ENCODE measurements at places on chromosomes 2 and 18.

DNA sequence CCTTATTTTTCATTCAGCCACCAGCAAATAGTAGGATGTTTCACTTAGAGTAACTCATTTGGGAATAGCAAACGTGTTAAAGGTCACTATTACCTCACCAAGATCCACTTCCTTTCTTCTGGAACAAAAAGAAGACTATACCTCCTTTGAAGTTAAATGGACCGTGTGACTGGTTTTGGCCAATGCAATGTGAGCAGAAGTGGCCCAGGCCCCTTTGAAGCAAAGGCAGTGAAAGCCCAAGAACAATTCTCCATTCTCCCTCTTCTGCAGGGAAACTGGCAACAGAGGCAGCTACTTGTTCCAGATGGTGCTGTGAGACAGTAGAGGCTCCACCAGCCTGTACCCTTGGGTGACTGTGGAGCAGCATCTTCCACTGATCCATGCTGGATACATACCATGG, 11.3 kb upstream of the MALL start:
- no peak for DNase-seq

GRCh38 chr2:119606674-119607073, 62.4 kb downstream of the CFAP221 start:
- no peak for DNase-seq

- peak; percentile 67 for DNase-seq
These were observed 50.8 kb downstream of the TWIST2 start for GRCh38 chr2:238898534-238899281.

DNA sequence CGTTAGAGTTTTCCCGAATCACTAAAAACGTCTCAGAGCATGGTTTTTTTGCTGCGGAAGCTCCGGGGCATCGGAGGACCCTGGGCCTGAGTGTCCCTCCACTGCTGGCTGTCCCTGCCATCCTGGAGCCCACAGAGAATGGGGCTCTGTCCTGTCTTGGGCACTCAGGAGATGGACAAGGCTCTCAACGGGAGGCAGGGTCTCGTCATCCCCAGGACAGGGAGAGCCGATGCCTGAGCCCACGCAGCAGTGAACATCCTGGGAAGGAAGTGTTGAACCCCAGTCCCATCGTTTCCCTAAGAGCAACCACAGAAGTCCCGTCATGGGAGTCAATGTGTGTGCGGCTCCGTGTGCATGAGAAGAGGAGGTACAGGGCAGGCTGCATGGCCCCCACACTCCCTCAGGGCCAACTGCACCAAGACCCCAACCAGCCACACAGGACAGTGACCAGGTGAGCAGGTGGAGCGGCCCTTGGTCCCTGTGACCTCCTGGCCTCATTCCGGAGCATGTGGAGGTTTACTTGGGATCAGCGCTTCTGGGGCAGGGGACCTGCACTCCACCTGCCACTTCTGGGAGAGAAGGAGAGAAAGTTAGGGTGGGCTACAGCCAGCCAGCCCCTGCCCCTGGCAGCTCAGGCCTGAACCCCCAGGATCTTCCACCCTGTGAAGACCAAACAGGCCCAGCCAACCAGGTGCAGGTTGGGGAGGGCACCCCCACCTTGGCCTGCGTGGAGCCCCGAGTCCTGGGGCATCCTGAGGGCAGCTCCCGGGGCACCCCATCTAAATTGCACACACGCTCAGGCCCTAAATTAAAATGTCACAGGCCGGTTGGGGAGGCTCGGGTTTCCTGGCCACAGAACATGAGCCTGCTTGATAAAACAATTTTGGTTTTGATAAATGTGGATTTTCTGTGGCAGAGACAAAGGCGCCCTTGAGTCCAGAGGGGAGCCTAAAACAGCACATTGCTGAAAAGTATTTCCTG, 3.1 kb upstream of the SNED1 start:
- DNase-seq = peak; percentile 61

DNA sequence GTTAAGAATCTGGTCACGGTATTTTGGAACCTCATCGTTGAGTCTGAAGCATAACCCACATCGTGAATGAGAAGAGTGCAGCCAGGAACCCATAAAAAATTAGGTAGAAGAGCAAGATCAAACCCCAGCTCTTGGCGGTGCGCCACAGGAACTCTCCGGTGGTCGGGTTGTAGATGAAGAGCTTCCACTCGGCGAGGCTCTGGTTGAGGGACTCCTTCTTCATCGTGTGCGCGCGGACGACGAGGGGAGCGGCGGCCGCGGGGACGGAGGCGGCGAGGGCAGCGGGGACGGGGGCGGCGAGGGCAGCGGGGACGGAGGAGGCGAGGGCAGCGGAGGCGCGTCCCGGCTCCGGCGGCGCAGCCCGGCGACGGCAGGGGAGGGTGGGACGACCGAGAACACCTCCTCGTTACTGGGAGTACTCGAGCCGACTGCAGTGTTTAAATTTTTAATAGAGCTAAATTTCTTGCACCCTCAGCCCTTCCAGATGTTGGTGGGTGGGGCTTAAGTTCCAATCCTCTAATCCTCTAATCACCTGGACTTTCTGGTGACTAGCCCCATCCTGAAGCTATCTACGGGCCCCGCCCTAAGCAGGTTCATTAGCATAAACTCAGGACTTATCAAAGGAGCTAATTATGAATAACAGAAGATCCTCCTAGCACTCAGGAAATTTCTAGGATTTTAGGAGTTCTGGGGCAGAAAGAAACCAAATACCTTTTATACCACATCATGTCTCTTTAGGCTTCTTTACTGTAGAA, 20.4 kb upstream of the PAPOLG start:
- DNase-seq = no peak

- no peak for DNase-seq
These were observed 3.5 kb downstream of the WNT6 start for GRCh38 chr2:218863021-218863520.

DNA sequence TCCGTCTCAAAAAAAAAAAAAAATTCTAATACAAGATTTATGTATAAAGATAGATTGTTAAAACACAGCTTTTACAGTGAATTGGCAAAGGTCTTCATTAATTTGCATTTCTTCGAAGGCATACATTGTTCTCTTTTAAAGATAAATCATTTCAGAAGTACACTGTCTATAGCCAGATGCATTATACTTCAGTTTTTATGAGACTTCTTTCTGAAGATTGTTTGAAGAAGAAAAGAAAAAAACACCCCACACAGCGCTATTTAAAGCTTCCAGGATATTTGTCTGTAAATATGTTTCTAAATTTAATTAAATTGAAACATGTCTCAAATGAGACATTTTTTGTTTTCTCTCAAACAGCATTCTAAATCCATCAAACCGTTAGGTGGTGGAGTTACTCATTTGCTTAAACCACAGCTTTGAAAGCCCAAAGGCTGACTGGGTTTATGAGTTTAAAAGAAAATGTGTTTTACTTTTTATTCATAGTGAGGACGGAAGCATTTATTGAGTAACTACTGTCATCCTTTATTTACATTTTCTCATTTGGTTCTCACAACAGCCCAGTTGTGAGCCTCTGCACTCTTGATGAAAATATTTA, 42.4 kb upstream of the C1GALT1C1L start:
- no peak for DNase-seq

DNA sequence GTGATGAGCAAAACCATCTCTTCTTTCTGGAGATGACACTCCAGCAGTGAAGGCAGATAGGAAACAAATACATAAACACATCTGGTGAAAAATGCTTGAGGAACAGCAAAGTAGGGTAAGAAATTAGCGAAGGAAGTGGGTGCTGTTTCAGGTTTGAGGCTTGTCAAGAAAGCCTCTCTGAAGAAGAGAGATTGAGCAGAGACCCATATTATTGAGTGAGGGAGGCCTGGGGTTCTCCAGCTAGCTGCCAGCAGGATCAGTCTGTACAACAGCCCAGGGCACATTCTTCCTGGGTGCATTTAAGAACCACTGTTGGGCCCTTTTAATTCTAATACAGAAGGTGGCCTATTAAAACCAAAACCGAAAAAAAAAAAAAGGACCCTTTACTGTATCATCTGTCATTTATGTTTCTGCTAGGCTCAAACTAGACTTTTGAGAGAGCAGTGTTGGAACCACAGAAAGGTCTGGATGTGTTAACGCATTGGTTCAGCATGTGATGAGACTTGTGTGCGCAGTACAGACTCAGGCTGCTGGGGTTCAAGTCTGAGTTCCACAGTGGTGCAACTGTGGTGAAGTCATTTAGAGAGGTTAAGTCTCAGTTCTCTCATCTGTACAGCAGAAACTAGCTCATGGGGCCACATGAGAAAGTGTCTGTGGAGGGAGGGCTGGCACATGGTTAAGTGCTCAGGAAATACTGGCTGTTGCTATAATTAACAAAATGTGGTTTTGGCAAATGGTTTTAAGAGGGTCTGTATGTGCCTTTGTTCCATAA, 28.9 kb downstream of the MGAT5 start:
- DNase-seq = no peak

- DNase-seq = no peak
These were observed 17.2 kb upstream of the NAPG start for GRCh38 chr18:10508591-10508990.

DNA sequence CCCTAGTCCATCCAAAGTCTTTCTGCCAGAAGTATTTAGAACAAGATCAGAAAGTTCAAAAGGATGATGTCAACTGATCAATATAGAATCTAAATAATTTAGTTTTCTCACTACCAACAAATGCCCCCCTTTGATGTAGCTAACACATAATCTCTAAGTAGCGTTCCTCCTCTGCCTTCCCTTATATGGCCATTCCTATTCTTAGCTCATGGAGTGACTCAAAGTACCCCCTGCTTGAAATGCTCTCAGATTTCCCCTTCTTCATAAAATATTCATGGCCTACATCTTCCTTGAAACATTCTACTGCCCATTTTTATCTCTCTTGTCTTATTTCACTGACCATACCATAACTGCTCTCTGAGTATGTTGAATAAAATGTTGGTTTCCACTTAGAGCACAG, 151.5 kb downstream of the UPP2 start:
- DNase-seq = no peak

DNA sequence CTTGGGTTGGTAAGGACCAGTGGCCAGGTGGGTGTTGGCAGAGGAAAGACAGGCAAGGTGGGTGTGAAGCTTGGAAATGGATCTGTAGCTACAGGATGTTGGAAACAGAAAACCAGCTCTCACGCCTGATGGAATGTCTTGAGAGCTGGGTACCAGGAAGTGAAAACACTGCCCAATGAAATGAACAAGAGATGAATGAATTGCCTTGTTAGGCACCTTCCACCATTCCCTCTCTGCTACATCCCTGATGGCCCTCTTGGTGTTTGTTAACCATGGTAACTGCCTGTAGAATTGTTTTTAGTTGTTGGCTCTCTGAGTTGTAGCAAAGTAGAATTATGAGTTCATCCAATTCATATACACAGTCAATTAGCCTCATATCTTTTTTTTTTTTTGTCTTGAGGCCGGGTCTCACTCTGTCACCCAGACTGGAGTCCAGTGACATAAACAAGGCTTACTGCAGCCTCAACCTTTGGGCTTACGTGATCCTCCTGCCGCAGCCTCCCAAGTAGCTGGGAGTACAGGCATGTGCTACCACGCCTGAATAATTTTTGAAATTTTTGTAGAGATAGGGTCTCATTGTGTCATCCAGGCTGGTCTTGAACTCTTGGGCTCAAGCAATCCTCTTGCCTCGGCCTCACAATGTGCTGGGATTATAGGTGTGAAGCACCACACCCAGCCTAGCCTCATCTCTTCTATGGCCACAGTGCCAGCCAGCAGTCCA, 9.5 kb downstream of the KCMF1 start:
- DNase-seq = no peak

GRCh38 chr2:120979921-120980320, 244.3 kb downstream of the GLI2 start:
- no peak for DNase-seq

DNA sequence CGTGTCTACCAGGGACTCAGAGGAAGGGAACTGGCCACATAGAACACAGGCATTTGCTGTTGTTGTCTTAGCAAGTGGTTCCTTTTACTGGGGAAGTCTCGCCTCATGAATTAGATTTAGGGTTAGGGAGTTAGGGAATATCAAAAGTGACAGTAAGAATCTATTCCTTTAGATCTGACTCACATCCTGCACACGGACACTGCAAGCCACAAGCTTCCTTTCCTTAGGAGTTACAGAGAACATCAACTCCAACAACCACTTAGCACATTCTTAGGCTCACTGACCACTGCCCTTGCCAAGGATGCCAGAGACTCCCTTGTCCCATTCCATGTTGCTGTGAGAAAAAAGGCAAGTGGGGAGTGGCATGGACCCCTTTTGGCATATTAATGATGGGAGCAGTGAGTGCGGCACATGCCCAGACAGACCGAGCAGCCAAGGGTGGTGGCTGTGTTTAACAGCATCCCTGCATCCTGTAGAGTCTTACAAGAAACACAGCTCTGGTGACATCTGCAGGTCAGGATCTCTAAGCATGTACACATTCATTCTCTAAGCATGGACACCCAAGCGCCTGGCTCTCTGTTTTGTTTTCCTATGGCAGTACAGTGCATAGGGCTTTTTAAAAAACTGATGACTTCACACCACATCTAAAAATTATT, 745.6 kb upstream of the RAB6C start:
- no peak for DNase-seq
